Hematopoietic multipotent progenitor cell (in vitro differentiated cells): ENCODE measurements at places on chromosomes 11 and 22. TPM values are rescaled to one million over a fixed set of nuclear protein-coding genes. Genes with fewer than 3 reads are reported as not detected.

Gene PTPN5
- under 0.01 TPM for total RNA-seq

Gene KRTAP5-1
- not detected for total RNA-seq

Gene PARVG
- 133 TPM for total RNA-seq

Gene ACO2
- 99.1 TPM for total RNA-seq

Gene HIRA
- 27.2 TPM for total RNA-seq

Gene CARNS1
- total RNA-seq = 3.0 TPM
